Umbilical cord (tissue), 2 donors: ENCODE measurements at places on chromosomes 7 and 10. TPM values are rescaled to one million over a fixed set of nuclear protein-coding genes. Genes with fewer than 3 reads are reported as not detected.

The OR2A1 gene
- total RNA-seq: 6.3 TPM

The SLC18A2 gene
- 4.1 TPM for total RNA-seq

The RGS10 gene
- total RNA-seq: 46.9 TPM

The PDK4 gene
- 17.6 TPM for total RNA-seq

The AFAP1L2 gene
- total RNA-seq: 23.1 TPM

The TACC2 gene
- 10.6 TPM for total RNA-seq

The CYP2E1 gene
- total RNA-seq: 0.72 TPM

The CABCOCO1 gene
- total RNA-seq: 9.1 TPM

The RBM20 gene
- 2.2 TPM for total RNA-seq

The INA gene
- 1.4 TPM for total RNA-seq

The KDM7A gene
- 11.3 TPM for total RNA-seq

The CYP26C1 gene
- total RNA-seq: 0.24 TPM

The PAPSS2 gene
- 45.5 TPM for total RNA-seq

The LIPN gene
- total RNA-seq: not detected

The OR2A5 gene
- 3.6 TPM for total RNA-seq

The FUOM gene
- 3.4 TPM for total RNA-seq

The SPDYE17 gene
- total RNA-seq: not detected

The CTAGE4 gene
- total RNA-seq: 17.8 TPM

The RADIL gene
- total RNA-seq: 1.2 TPM

The ZMYND11 gene
- total RNA-seq: 68.1 TPM

The DRGX gene
- total RNA-seq: 0.48 TPM

The LRIT2 gene
- total RNA-seq: 1.7 TPM

The PKD2L1 gene
- not detected for total RNA-seq

The VSTM4 gene
- total RNA-seq: 8.4 TPM
